Activated CD4-positive, alpha-beta T cell treated with anti-CD3 and anti-CD28 coated beads, Interleukin-2, amount 10 ng/mL, durations not matched to agents 7 days and 5 days (primary cell): ENCODE measurements at places on chromosomes 1 and 21.

- no peak overlapping the region for H3K4me3 ChIP-seq
- no peaks in the 10 kb centered on the region for H3K27me3 ChIP-seq
- no peaks in the 10 kb centered on the region for H3K4me1 ChIP-seq
- H3K27ac ChIP-seq: no peak overlapping the region
These were observed 20.9 kb upstream of the LRRC47 start for GRCh38 chr1:3817138-3817740.

- no peak overlapping the region for H3K4me3 ChIP-seq
- no peak overlapping the region for H3K27ac ChIP-seq
- DNase-seq: no peak
- no peaks in the 10 kb centered on the region for H3K36me3 ChIP-seq
- peaks cover 37% of the 10 kb centered on the region for H3K27me3 ChIP-seq
- peaks cover 5% of the 10 kb centered on the region for H3K4me1 ChIP-seq
These were observed 4.0 kb downstream of the SLC30A10 start for GRCh38 chr1:219924342-219924741.

DNA sequence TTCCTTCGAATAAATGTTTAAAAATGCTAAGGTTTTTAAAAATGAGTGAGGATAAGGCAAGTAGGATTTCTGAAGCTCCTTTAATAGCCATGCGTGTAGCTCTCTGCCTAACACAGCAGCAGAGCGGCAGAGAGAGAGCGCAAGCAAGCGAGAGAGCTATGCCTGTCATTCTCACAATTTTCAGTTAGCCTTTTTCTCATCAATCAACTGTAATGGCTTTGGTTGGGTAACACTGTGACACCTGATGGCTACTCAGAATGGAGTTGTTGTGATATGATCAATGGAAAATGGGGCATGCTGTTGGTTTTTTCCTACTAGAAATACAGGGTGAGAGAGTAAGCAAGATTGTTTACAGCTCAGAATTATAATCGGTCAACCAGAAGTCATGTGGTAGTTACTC is 198.4 kb downstream of the RPS6KC1 start:
- no peaks in the 10 kb centered on the region for H3K27me3 ChIP-seq
- H3K36me3 ChIP-seq: no peaks in the 10 kb centered on the region
- H3K27ac ChIP-seq: no peak overlapping the region
- no peak overlapping the region for H3K4me3 ChIP-seq

DNA sequence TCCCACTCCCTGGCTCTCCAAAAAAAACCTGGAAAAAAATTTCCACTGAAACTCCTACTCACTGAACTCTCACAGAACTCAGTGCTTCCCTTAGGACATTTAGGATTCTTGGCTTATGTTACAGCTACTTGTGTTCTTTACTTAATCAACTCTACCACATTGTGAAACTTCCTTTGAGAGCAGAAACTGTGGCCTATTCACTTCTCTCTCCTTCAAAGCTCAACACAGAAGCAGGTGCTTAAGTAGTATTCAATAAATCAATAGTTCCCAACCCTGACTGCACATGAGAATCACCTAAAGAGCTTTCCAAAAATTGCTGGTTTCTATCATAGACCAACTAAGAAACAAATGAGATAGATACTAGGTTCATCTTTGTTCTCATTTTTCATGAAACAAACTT is 67.9 kb upstream of the DMRTA2 start:
- peaks cover 37% of the 10 kb centered on the region for H3K36me3 ChIP-seq
- peaks cover 8% of the 10 kb centered on the region for H3K4me1 ChIP-seq
- H3K27me3 ChIP-seq: no peaks in the 10 kb centered on the region
- no peak overlapping the region for H3K4me3 ChIP-seq
- DNase-seq: no peak

- no peaks in the 10 kb centered on the region for H3K36me3 ChIP-seq
- H3K27ac ChIP-seq: no peak overlapping the region
- no peak for DNase-seq
- H3K27me3 ChIP-seq: no peaks in the 10 kb centered on the region
These were observed 36.0 kb upstream of the KIF26B start for GRCh38 chr1:245118806-245119205.
